ENCODE measurements at places on chromosomes 2 and 18.
A peak's percentile ranks its signal among the peaks of the same experiment; 100 is the strongest.

GRCh38 chr2:205723179-205723578 lies 40.9 kb downstream of the NRP2 start:
- no peak for DNase-seq

- DNase-seq, result no peak
Measured at GRCh38 chr18:41842886-41843285, 112.1 kb upstream of the PIK3C3 start.

- DNase-seq, result no peak
Measured at GRCh38 chr18:13241083-13241892, 22.7 kb downstream of the LDLRAD4 start.

- no peak for DNase-seq
Measured at GRCh38 chr2:186205254-186205911, 280.7 kb upstream of the ZC3H15 start.

- no peak for DNase-seq
Measured at GRCh38 chr2:64951306-64951953, 37.8 kb upstream of the SLC1A4 start.

DNA sequence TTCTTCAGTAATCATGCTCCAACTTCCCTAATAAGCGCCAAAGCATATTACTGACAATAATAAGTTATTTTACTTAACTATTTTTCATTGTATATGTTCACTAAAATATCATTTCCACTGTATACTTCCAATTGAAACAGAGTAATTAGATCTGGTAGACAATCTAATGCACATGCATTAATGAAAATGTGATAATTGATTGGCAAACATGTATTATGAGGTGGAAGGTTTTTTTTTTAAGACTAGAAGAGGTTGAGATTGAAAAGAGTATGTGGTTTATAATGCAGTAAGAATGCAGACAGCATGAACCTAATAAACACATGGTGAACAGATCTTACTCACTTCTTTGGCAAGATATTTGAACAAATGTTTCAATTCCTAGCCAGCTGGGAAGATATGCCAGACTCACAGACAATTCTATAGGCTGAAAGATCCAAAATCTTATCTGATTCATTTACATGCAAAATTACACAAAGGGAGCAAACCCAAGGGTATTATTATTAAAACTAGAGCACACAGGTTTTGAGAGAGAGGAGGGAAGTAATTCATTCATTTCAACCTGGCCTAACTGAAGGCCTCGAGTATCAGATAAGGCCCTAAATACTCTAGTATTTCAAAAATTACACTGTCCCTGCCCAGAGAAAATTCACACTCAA lies 2.8 kb downstream of the NCKAP1 start:
- no peak for DNase-seq

DNA sequence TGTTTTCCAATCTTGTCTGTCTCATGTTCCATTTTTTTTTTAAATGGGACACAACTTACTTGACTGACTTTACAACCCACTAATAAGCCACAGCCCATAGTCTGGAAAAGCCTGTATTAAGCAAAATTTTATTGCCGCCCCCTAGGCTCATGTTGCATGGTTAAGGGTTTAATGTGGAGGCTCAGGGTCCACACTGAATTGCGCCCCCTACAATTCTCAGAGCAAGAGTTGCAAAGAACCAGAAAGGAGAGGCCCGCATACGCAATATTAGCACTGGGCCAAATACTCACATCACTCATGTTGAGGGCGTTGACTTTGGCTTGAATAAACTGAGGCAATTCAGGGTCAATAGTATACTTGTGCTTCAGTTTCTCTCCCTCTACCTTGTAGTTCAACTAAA lies 65.5 kb downstream of the NEB start:
- no peak for DNase-seq

DNA sequence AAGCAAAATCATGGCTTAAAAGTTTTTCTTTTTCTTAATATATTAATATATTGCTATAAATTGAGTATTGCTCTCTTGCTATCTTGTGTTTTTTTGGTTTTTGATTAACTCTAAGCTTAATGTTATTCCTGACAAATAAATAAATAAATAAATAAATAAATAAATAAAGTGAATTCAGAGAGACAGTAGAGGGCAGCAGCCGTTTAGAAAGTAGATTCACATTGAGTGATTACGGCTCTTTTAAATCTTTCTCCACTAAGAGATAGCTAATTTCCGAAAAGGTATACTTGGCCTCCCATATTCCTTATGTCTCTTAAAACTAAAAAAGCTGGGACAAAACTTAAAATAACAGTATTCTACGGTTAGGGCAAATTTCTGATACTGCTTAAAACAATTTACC lies 34.3 kb downstream of the MSH2 start:
- DNase-seq, result no peak

GRCh38 chr18:49564518-49564834 lies 2.6 kb downstream of the LIPG start:
- no peak for DNase-seq

DNA sequence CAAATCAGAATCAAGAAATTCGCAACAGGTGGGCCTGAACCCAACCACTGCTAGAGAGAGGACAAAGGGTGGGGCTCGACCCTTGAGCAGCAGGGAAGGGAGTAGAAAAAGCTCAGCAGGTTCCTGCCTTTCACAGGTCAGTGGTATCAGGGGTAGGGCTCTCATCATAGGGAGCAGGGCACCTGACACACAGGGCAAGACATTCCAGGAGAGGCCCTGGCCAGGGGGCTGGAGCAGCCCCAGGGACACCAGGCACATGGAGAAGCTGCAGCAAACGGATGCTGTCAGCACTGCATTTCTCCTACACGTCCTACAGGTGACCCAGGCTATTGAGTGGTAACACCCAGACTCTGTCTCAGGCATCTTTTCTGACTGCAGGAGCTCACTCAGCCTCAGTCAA lies 17.2 kb upstream of the MLPH start:
- no peak for DNase-seq

- DNase-seq, result no peak
Measured at GRCh38 chr2:56148825-56149224, 35.0 kb upstream of the CCDC85A start.

DNA sequence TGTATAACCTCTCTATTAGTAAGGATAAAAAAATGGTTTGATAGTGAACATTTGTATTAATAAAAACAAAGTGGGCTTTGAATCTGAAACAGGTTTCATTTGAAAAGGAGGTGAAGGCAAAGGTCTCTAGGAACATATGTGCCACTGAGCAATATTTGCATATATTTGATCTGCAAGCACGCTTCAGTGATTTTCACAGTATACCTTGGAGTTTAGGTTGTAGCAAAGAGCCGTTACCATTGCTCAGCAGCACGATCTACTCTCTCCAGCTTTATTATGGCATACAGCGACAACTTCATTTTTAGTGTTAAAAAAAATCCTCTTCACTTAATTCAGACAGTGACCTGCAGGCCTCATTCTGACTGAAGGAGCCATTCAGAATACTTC lies 75.8 kb upstream of the ZEB2 start:
- DNase-seq, result no peak

- no peak for DNase-seq
Measured at GRCh38 chr2:62181843-62182242, 14.1 kb upstream of the B3GNT2 start.

- DNase-seq, result peak; percentile 34
Measured at GRCh38 chr2:8488001-8488738, 193.7 kb upstream of the ID2 start.

DNA sequence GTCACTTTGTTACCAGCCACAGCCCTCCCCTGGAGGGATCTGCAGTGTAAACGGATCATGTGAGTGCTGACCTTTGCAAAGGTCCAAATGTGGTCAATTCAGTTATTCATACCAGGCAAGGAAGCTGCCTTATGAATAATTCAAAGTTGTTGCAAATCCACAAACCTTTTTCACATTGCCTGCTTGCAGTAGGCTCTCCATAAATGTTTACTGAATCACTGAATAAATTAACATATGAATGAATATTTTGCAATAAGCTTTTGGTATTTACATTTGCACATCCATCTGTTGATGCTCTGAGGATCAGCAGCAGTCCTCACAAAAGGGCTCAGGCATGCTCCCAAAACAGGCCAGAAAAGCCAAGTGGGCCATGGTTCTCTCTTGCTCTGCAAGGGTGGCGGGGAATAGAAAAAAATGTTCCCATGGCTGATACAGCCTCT lies 156.8 kb downstream of the VAPA start:
- no peak for DNase-seq

DNA sequence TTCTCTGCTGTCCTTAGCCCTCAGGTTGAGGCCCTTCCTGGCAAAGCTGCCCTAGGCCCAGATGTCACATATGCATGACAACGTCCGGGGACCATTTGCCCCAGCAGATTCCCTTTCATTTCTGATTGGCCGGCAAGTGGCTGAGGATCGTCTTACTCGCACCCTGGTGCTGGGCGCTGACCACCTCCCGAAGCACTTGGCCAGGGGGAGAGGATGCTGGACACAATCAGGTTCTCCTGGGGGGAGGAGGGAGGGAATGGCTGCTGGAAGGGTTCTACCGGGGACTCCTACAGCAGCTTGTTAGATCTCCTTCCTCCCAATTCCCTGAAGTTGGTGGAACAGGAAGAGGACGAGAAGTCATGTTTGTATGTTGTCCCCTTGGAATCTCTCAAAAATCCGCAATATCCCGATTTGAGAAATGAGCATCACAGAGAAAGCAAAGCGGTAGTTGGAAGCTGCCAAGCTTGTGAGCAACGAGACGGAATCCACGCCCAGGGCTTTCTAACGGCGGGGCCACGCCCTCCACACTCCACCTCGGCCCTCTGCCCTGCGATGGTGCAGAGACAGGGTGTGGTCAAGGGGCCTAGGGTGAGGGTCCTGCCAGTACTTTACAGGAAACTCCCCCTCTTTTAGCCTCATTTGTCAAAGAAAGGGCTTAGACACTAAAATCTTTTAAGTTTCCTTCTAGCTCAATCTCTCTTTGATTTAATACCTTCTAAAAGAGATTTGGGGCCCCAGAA lies 61.8 kb upstream of the YWHAQ start:
- DNase-seq, result no peak

DNA sequence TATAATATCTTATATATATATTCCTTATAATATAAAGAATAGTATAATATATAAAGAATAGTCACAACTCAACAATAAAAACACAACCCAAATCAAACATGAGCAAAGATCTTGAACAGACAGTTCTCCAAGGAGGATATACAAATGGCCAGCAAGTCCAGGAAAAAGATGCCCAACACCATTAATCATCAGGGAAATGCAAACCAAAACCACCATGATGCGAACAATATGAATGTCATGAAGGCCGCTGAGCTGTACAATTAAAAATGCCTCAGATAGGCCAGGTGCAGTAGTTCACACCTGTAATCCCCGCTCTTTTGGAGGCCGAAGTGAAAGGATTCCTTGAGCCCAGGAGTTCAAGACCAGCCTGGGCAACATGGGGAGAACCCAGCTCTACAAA lies 58.9 kb downstream of the SLC35F5 start:
- no peak for DNase-seq

DNA sequence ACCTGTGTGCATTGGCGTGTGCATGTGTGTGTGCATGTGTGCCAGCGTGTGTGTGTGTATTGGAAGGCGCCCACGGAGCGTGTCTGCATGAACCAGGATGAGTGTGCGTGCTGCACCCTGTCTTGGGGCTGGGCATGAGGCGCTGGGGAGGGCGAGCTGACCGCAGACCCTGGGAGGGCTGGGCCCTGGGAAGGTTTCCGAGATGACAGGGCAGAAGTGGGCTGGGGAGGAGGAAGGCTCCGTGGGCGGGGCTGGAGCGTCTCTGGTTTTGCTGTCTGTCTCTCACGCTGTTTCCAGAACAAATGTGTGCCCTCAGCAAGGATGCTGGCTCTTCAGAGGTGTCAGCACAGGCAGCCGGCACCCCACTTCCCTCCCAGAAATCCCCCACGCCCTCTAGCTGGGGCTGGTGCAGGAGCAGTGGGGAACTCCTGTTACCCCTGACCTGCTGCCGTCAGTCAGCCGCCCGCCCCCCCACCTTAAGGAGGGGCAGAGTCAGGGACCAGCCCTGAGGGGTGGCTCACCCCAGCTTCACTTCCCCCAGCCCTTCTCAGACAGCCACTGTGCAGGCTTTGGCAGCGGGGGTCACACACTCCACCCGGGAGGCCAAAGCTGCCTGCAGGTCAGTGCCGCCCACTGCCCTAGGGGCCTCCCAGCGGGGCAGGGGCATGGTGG lies at the start of gene GPR35:
GPR35 (plus strand) TSS at position 531 of the 672 bp plus-strand sequence. CDS start 4,473 bp downstream, outside the sequence.
- DNase-seq, result peak; percentile 50

GRCh38 chr2:38603402-38604290 lies 918 bp upstream of the HNRNPLL start:
- DNase-seq, result peak; percentile 67

GRCh38 chr2:28387082-28387960 lies 5.3 kb upstream of the FOSL2 start:
- no peak for DNase-seq

GRCh38 chr2:64128943-64129391 lies 15.3 kb downstream of the PELI1 start:
- no peak for DNase-seq

- no peak for DNase-seq
Measured at GRCh38 chr18:55034742-55035141, 75.5 kb upstream of the CCDC68 start.

GRCh38 chr18:37391698-37392548 lies 173.7 kb downstream of the CELF4 start:
- no peak for DNase-seq

- no peak for DNase-seq
Measured at GRCh38 chr18:7516266-7517117, 50.6 kb upstream of the PTPRM start.

- no peak for DNase-seq
Measured at GRCh38 chr2:119574864-119575263, 30.6 kb downstream of the CFAP221 start.

DNA sequence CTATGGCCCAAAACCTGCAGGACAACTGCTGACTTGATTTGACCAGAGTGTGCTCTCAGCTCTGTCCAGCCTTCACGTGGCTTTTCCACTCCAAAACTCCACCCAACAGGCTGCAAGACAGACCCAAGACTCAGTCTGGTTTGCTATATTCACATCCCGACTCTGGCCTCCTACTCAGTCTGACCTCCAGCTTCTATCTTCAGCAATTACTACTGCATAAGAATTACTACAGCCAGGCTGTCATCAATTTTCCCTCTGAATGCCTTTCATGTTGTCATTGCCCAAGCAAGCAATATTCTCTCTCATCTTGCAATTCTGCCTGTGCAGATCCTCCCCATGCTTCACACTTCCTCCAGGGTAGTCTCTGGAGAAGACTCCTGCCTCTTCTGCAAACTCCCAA lies 53.6 kb upstream of the GYPC start:
- DNase-seq, result no peak

DNA sequence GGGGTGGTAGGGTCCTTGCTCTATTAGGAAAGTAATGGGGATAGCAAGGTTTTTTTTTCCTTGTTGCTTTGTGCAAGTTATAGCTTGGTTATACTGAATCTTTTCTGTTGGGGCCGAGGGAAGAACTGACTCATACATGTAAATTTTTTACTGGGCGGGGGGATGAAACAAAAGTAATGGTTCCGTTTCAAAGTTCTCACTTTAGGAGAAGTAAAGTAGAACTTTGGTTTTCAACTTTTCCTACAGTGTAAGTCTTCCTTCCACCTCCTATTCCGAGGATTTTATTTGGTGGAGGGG lies 1.1 kb downstream of the AFTPH start:
- DNase-seq, result no peak

Measured in stimulated activated CD4-positive, alpha-beta T cell treated with anti-CD3 and anti-CD28 coated beads, Interleukin-1b, Interleukin-23, amount 100 ng/mL, for 1 hour (primary cell).